ENCODE measurements at places on chromosomes 2 and 18.

GRCh38 chr18:73881396-73881917, 266.2 kb downstream of the FBXO15 start:
- DNase-seq = no peak
- no peak overlapping the region for H3K27ac ChIP-seq

GRCh38 chr2:26010943-26011342, 22.9 kb upstream of the RAB10 start:
- no peak overlapping the region for H3K27ac ChIP-seq
- no peak for DNase-seq
- no peaks in the 10 kb centered on the region for H3K27me3 ChIP-seq
- H3K36me3 ChIP-seq = peaks cover 3% of the 10 kb centered on the region
- H3K4me1 ChIP-seq = peaks cover 9% of the 10 kb centered on the region
- no peak overlapping the region for H3K4me3 ChIP-seq

DNA sequence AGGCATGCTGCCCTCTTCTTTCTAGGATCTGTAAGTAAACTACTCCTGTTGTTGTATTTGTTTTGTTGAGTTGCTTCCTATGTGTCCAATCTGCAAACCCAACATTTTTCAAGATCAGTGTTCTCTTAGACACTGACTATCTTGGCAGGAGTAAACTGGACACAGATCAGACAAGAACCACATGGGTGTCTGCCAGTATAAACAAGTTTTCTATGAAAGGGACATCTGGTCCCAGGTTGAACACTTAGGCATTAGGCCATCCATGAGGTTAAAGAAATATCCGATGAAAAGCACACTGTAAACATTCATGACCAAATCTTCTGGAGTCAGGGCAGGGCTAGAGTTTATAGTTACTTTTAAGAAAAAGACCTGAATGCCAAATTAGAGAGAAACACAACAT, 441.8 kb downstream of the NYAP2 start:
- no peak for DNase-seq
- no peak overlapping the region for H3K27ac ChIP-seq
- H3K36me3 ChIP-seq = no peaks in the 10 kb centered on the region
- no peaks in the 10 kb centered on the region for H3K27me3 ChIP-seq
- no peak overlapping the region for H3K4me3 ChIP-seq

- H3K36me3 ChIP-seq = no peaks in the 10 kb centered on the region
- H3K27ac ChIP-seq = no peak overlapping the region
- H3K4me1 ChIP-seq = peaks cover 14% of the 10 kb centered on the region
- H3K27me3 ChIP-seq = peaks cover 3% of the 10 kb centered on the region
- DNase-seq = no peak
Observed at GRCh38 chr2:159211447-159212396, 74.8 kb downstream of the WDSUB1 start.

DNA sequence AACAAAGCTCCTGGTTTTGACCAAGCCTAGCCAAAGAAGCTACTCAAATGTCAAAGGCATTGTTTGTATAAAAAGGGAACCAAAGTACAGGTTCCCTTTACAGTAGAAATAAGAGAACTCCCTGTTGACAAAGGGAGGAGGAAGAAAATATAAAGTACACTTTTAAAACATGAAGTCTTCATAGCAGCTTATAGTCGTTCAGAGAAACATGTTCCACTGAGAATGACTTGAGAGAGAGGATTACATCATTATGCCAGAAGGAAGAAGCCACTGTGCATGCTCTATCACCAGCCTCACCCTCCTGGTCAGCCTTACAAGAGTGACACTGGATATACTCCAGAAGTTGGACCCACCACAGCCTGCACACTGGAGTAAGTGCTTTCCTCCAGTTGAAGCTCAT, 2.5 kb upstream of the DHRS9 start:
- H3K27ac ChIP-seq = no peak overlapping the region
- H3K27me3 ChIP-seq = no peaks in the 10 kb centered on the region
- peaks cover 5% of the 10 kb centered on the region for H3K4me1 ChIP-seq
- no peak for DNase-seq

DNA sequence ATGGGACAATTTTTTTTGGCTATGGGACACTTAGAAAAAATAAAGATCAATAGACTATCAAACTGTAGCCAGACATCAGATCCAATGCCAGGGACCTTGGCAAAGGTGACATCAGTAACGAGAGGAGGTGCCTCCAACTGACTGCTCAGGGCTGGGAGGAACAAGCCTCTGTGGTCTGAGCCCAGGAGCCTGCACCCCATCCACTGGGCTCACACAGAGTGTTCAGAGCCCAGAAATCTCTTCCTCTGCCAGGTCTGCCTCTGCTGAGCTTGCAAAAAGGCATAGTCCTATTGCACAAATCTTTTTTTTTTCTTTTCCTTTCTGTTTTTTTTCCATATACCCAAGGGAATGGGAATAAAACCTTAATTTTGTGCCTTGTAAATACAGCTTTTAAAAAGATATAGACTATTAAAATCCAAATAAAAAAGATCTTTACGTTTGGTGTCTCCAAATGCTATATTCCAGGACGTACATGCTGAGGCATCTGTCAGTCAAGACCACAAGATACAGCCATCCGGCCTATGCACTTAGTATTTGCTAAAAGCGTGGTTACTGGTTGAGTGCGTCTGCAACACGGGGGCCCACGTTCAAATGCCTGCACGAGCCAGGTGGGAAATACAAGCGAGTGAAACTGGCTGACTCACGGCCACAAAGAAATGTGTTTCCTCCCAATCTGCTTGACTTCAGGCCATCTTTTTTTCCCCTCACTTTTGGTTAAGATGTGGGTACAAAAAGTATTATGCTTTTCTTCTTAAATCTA, 7.8 kb upstream of the ARHGAP25 start:
- no peaks in the 10 kb centered on the region for H3K27me3 ChIP-seq
- peaks cover 6% of the 10 kb centered on the region for H3K36me3 ChIP-seq
- H3K27ac ChIP-seq = peak overlapping the region; percentile 88
- H3K4me3 ChIP-seq = peak overlapping the region; percentile 43
- H3K4me1 ChIP-seq = peaks cover 82% of the 10 kb centered on the region

- H3K27ac ChIP-seq = peak overlapping the region; percentile 64
- peaks cover 7% of the 10 kb centered on the region for H3K36me3 ChIP-seq
- peaks cover 28% of the 10 kb centered on the region for H3K4me1 ChIP-seq
- no peak overlapping the region for H3K4me3 ChIP-seq
Observed at GRCh38 chr2:8282858-8283252, 399.0 kb upstream of the ID2 start.

GRCh38 chr2:238700117-238700457, 147.8 kb upstream of the TWIST2 start:
- no peaks in the 10 kb centered on the region for H3K27me3 ChIP-seq
- no peaks in the 10 kb centered on the region for H3K36me3 ChIP-seq
- H3K4me3 ChIP-seq = no peak overlapping the region
- no peak for DNase-seq
- no peak overlapping the region for H3K27ac ChIP-seq
- H3K4me1 ChIP-seq = no peaks in the 10 kb centered on the region

DNA sequence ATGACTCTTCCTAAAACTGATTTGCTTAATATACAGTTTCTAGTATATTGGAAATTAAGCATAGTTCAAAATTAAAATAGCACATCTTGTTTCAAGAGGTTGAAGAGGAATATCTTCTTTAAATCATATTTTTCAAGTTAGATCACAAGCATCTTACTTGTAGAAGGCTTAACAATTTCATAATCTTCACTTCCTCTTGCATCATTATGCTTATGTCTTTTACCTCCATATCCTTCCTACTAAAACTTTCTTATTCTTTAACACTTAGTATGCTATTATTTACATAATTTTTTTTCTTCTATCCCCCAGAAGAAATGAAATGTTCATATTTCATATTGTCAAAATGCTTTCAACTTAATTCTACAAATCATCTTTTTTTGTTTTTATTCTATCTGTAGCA, 1354.9 kb upstream of the TMEFF2 start:
- no peak for DNase-seq
- no peaks in the 10 kb centered on the region for H3K27me3 ChIP-seq
- H3K36me3 ChIP-seq = no peaks in the 10 kb centered on the region
- no peak overlapping the region for H3K27ac ChIP-seq
- H3K4me1 ChIP-seq = no peaks in the 10 kb centered on the region
- no peak overlapping the region for H3K4me3 ChIP-seq

DNA sequence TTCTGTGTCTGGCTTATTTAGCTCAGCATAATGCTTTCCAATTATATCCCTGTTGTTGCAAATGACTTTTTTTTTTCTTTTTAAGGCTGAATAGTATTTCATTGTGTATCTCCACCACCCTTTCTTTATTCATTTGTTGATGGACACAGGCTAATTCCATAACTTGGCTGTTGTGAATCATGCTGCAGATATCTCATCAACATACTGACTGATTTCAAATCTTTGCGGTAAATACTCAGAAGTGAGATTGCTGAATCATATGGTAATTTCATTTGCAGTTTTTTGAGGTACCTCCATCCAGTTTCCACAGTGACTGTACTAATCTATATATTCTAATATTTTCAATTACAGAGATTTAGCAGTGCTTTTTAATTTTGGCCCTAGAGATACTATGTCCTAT, 266.2 kb downstream of the TMX3 start:
- no peak overlapping the region for H3K27ac ChIP-seq
- H3K27me3 ChIP-seq = no peaks in the 10 kb centered on the region
- peaks cover 2% of the 10 kb centered on the region for H3K4me1 ChIP-seq
- H3K4me3 ChIP-seq = no peak overlapping the region

- H3K27me3 ChIP-seq = no peaks in the 10 kb centered on the region
- no peak for DNase-seq
- no peak overlapping the region for H3K4me3 ChIP-seq
- no peaks in the 10 kb centered on the region for H3K4me1 ChIP-seq
- H3K27ac ChIP-seq = no peak overlapping the region
Observed at GRCh38 chr2:80311304-80311703, 6.8 kb upstream of the LRRTM1 start.

DNA sequence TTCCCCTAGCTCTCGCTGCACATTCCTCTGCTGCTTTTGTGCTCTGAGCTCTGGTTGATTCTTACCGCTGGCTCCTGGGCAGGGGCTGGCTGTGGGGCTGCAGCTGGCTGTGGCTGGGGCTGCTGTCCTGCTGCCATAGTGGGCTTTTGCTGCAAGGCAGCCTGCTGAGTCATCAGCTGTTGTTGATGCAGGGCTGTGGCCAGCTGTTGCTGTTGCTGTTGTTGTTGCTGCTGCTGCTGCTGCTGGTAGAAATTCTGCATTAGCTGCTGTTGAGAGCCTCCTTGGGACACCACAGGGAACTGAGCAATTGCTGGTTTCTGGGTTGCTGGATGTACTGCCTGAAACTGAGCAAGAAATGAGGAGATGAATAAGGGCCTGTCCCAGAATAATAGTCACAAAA, 77.2 kb upstream of the NFU1 start:
- no peak overlapping the region for H3K4me3 ChIP-seq
- peaks cover 67% of the 10 kb centered on the region for H3K36me3 ChIP-seq
- no peak for DNase-seq
- H3K27ac ChIP-seq = peak overlapping the region; percentile 52
- peaks cover 9% of the 10 kb centered on the region for H3K4me1 ChIP-seq

GRCh38 chr2:134703426-134703825, 15.4 kb downstream of the TMEM163 start:
- no peak for DNase-seq
- H3K4me3 ChIP-seq = no peak overlapping the region
- H3K27me3 ChIP-seq = peaks cover 76% of the 10 kb centered on the region
- no peaks in the 10 kb centered on the region for H3K36me3 ChIP-seq

GRCh38 chr2:98180456-98180855, 93.5 kb downstream of the VWA3B start:
- H3K4me1 ChIP-seq = no peaks in the 10 kb centered on the region
- no peak overlapping the region for H3K27ac ChIP-seq
- H3K4me3 ChIP-seq = no peak overlapping the region
- no peak for DNase-seq

- no peak for DNase-seq
- H3K36me3 ChIP-seq = no peaks in the 10 kb centered on the region
- H3K27ac ChIP-seq = no peak overlapping the region
- H3K4me3 ChIP-seq = no peak overlapping the region
Observed at GRCh38 chr2:226639550-226639949, 160.1 kb downstream of the IRS1 start.

DNA sequence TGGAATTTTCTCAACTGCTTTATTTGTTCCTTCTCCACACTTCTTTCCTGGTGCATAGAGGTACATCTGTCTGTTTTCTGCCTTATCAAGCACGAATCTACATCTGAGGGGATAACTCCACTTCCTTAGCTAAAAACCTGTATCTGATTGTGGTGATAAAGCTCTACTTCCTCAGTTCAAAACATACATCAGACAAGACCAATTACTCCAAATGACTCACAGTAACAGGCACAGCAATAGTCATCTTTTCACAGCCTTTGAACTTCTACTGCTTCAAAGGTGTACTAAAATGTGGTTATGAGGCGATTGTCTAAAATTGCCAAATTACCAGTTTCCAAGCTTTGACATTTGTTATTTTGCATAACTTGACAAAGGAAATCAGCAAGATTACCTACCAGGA, 803.6 kb upstream of the ZEB2 start:
- no peak overlapping the region for H3K4me3 ChIP-seq
- peaks cover 12% of the 10 kb centered on the region for H3K27me3 ChIP-seq
- no peaks in the 10 kb centered on the region for H3K36me3 ChIP-seq
- H3K27ac ChIP-seq = no peak overlapping the region
- DNase-seq = no peak

DNA sequence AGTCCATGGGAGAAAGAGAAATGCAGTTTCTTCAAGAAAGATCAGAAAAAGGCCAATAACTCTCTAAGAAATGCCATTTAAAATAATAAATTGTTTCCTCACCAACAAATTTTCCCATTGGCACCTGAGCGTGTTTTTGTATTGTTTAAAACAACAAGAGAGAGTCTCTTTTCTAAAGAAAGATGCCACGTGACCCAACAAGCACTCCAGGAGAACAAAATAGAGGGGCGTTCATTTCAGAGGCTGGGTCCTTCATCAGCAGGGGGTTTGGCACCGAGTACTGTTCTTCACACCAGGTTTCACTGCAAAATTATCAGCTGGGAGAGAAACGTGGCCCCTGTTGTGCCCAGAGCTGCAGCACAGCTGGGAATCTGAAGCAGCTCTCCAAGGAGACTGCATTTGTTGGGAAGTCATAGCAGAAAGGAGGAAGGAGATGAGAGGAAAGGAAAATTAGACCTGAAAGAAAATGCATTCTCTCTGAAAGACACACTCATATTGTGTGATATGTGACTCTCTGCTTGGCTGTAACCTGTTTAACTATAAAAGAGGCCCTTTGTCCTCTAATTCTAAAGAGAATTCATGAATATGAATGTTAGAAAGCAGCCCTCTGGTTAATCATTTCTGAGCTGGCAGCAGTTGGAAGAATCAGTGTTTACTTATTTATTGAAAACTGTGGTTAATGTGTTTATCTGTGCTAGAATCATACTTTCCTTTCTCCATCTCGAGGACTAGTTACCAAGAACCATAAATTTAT, 205.3 kb upstream of the CDH20 start:
- no peaks in the 10 kb centered on the region for H3K4me1 ChIP-seq
- no peak for DNase-seq
- no peak overlapping the region for H3K4me3 ChIP-seq
- H3K27ac ChIP-seq = no peak overlapping the region
- no peaks in the 10 kb centered on the region for H3K36me3 ChIP-seq
- H3K27me3 ChIP-seq = no peaks in the 10 kb centered on the region

- peaks cover 9% of the 10 kb centered on the region for H3K4me1 ChIP-seq
- no peaks in the 10 kb centered on the region for H3K36me3 ChIP-seq
- H3K27me3 ChIP-seq = peaks cover 7% of the 10 kb centered on the region
Observed at GRCh38 chr2:170217778-170218251, 39.9 kb downstream of the MYO3B start.

GRCh38 chr2:206989311-206989710, 50.0 kb downstream of the CPO start:
- no peak overlapping the region for H3K27ac ChIP-seq
- H3K4me1 ChIP-seq = peaks cover 4% of the 10 kb centered on the region
- H3K4me3 ChIP-seq = no peak overlapping the region
- H3K36me3 ChIP-seq = no peaks in the 10 kb centered on the region
- peaks cover 13% of the 10 kb centered on the region for H3K27me3 ChIP-seq
